T-helper 17 cell (primary cell): ENCODE measurements at places on chromosomes 4 and X.

- H3K27ac ChIP-seq = peak overlapping the region; percentile 19
- no peaks in the 10 kb centered on the region for H3K27me3 ChIP-seq
- no peaks in the 10 kb centered on the region for H3K36me3 ChIP-seq
- no peak for DNase-seq
- peak overlapping the region; percentile 28 for H3K4me3 ChIP-seq
- peaks cover 34% of the 10 kb centered on the region for H3K4me1 ChIP-seq
These were observed 79.5 kb downstream of the KDM6A start for GRCh38 chrX:44952329-44953027.

GRCh38 chr4:38832206-38832605 is 24.4 kb downstream of the TLR6 start:
- peaks cover 6% of the 10 kb centered on the region for H3K4me1 ChIP-seq
- no peak overlapping the region for H3K4me3 ChIP-seq
- H3K36me3 ChIP-seq = no peaks in the 10 kb centered on the region

DNA sequence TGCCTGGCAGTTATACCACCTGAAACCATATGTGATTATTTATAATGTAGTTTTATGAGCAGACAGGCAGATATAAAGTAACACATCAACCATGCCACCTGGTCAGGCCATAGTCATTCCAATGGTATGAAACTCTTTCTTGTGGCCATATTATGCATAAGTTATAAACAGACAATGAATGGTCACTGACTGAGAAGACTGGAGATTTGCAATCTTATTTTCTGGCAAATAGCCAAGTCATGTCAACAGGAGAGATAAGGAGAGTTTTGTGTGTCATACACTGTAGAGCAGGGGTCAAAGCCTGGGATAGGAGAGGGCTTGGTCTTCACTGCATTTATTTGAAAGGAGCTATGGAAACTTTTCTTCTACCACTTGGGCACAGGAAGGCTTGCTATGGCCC is 29.5 kb downstream of the SORBS2 start:
- DNase-seq = no peak
- no peaks in the 10 kb centered on the region for H3K4me1 ChIP-seq
- H3K36me3 ChIP-seq = no peaks in the 10 kb centered on the region
- no peak overlapping the region for H3K4me3 ChIP-seq
- peaks cover 4% of the 10 kb centered on the region for H3K27me3 ChIP-seq

DNA sequence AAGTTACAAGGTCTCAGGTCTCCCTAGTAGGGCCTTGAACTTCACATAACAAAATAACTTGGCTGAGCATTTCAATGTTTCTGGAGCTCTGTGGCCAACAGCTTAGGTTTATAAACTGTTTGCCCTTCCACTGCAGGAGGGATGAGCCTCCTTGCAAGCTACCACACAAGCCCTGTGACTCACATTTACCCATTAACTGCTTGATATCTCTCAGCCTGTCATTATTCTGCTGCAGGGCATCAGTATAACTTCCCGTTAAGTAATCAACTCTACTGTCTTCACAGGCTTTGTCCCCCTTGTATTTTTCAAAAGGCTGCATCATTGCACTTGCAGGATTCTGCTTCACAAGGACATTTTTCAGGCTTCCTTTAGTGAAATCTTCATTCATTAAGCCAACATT is 151.7 kb upstream of the CXCL13 start:
- H3K36me3 ChIP-seq = no peaks in the 10 kb centered on the region
- no peaks in the 10 kb centered on the region for H3K4me1 ChIP-seq
- H3K27ac ChIP-seq = no peak overlapping the region
- H3K4me3 ChIP-seq = no peak overlapping the region
- H3K27me3 ChIP-seq = peaks cover 20% of the 10 kb centered on the region

DNA sequence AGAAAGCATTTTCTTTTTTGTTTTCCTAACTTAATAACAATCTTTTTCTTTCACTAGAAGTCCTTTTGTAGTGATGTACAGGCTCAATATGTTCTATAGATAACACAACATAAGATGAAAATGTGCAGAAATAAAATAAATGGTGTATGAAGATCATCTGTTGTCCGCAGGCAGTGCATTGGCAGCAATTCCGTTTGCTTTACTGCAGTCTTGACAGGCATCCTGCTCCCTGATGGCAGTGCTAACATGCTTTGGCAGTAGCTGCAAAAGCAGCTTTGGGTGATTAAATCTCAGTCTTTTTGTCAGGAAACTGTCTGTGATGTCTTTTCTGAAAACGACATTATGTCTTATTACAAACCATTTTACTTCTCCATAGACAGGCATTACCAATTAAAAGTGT is 131.4 kb downstream of the TRAM1L1 start:
- H3K27ac ChIP-seq = no peak overlapping the region
- no peak overlapping the region for H3K4me3 ChIP-seq
- H3K27me3 ChIP-seq = no peaks in the 10 kb centered on the region
- H3K36me3 ChIP-seq = no peaks in the 10 kb centered on the region
- no peaks in the 10 kb centered on the region for H3K4me1 ChIP-seq

- no peak overlapping the region for H3K27ac ChIP-seq
- no peaks in the 10 kb centered on the region for H3K27me3 ChIP-seq
- DNase-seq = no peak
These were observed 77.1 kb upstream of the EPHA5 start for GRCh38 chr4:65747386-65747785.

DNA sequence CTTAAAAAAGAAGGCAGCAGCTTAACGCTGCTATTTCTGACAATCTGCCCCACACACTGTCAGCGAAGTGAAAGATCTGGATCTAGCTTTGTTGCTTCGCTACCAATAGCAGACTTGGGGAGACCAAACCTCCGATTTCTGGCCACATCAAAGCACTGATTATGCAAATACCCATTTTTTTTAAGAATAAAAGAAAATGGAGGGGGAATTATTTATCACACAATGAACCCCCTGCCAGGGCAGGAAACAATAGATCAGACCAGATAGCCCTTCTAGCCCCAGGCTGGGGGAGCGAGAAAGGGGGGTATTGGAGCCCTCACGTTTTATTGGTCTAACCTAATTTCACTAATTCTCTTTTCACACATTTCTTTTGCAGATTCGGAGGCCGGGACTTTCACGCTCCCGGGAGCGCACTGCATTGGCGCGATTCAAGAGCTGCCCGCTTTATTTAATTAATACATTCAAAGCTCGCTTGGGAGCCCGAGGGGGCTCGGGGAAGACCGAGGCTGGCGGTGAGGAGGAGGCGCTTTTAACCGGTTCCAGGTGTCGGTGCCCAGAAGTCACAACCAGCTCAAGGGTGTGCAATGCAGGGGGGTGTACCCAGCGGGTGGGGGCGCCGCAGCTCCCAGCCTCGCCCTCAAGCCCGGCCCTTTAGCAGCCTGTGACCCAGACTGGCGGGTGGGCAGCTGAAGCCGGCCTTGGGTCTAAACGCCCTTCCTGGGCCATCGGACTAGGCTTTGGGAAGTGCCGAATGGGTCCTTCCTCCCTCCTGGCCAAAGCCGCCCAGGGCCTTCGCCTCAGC is 5.5 kb downstream of the NEUROG2 start:
- H3K27me3 ChIP-seq = peaks cover 87% of the 10 kb centered on the region
- H3K36me3 ChIP-seq = peaks cover 6% of the 10 kb centered on the region
- DNase-seq = no peak
- peaks cover 27% of the 10 kb centered on the region for H3K4me1 ChIP-seq

GRCh38 chr4:118076958-118077766 is 42.9 kb downstream of the NDST3 start:
- H3K27me3 ChIP-seq = peaks cover 13% of the 10 kb centered on the region
- H3K27ac ChIP-seq = no peak overlapping the region
- H3K36me3 ChIP-seq = no peaks in the 10 kb centered on the region
